ENCODE measurements at places on chromosomes 5 and 9. TPM values are rescaled to one million over a fixed set of nuclear protein-coding genes. Genes with fewer than 3 reads are reported as not detected.

PCDHA10 gene
- 0.83 TPM for total RNA-seq

DNA sequence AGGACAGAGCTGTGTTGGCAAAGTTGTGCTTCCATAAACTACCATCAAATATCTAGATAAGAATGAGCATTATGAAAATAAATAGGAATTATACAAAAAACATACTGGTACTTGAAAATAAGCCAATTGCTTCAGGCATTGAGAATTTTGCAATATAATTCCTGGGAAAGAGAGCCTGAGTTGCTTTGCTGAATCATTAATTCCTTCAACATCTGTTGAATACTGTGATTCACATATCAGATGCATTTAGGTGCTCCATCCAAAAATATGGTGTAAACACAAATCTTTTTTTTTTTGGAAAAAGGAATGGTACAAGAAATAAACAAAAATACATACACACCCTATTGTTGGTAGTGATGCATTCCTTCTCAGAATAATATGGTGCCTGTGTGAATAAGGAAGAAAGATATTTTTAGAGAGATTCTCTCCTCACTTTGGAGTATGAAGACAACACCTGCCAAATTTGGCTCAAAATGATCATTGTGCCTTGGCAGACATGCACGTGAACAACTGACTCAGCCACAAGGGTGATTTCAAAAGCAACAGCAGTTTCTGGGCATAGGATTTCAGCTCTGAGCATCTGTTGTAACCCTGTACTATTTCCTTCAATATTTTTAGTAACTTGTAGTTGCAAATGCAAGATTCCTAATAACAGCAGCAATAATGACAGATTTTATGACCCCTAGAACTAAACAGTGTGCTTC, 96.7 kb downstream of the CAVIN4 start:
- no peak for DNase-seq

DNA sequence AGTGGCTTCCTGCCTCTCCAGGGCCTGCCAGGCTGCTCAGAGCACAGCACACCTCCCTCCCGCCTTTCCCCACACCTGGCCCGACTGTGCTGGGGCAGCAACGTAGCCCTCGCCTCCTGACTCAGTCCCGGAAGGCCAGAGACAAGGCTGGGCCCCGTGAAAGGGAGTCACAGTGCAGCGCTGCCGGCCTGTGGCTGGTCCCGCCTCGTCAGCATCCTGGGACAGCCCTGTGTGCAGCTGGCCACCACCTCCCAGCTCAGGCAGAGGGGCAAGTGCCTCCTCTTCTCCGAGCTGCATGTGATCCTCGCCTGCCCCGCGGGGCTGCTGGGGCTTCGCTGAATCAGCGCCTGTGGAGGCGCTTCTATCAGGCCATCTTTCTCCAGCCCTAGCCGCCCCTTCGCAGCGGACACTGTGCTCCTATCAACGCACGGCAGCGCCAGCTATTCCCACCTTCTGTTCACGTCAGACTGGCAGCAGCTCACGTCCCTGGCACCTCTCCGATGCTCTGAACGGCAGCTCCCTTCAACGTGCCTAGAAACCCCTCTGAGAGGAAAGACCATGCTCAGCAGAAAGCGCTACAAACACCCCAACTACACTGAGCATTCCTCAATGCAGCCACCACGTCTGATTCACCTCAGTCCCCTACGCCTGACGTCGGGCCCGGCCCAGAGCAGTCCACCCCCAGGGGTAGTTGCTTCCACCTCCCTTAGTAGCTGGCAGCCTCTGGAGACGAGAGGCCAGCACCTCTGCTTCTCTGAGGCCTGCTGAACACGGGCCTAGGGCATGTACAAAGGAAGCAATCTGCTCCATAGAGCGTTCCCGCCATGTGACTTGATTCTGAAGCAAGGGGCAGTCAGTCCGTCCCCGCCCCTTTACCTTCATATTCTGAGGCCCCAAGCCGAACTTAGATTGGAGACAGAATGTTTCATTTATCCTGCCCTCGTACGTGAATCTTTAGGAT, 78.8 kb downstream of the GPR21 start:
- peak; percentile 78 for DNase-seq

DNA sequence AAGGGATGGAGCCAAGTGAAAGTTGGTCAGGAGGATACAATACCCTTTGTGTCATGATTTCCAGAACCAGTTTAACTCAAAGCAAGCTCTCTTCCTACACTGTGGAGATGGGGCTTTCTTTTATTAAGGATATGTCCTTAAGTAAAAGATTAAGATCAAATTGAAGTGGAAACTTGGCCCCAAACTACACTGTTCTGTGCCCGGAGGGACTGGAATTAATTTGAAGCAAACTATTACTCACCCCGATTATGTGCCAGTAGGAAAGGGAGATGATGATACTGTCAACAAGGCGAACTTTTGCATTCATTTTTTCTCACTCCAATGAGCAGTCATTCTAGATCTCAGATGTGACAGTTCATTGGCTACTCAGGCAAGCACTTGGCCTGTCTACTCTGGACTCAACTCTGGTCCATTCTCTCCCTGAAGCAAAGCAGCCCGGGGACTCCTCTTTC, 186.7 kb downstream of the NTRK2 start:
- no peak for DNase-seq

TOR2A gene
- total RNA-seq: 6.9 TPM

DNA sequence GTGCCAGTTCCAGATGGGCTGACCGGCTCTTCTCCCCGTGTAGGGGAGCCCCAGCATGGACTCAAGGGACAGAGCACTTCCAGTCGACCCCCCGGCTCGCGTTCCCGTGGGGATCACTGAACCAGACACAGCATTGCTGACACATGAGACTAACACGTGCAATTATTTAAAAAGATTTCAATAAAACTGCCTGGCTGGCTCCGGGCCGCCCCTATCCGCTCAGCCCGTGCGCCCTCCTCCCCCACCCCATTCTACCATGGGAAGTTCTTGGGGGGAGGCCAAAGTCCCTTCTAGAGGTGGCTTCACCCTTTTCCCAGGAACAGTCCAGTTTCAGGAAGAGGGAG, 4.7 kb downstream of the TESK1 start:
- DNase-seq: no peak

PCDHGA1 gene
- total RNA-seq: 1.2 TPM

DNA sequence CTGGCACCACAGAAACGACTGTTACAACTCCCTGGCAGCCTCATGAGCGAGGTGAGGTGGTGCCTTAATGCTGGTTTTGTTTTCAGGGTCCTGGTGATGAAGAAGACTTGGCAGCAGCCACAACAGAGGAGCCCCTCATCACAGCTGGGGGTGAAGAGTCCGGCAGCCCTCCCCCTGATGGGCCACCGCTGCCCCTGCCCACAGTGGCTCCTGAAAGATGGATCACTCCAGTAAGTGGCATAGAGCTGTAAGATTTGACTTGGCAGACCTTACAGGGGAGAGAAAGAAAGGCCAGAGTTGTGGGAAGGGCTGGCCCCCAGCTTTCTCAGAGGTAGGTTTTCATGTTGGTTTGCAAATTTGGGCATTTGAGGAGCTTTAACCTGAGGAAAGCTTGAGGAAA, 72.2 kb downstream of the COL15A1 start:
- DNase-seq: no peak

- no peak for DNase-seq
Observed at GRCh38 chr5:2633992-2634391, 117.5 kb downstream of the IRX2 start.

DNA sequence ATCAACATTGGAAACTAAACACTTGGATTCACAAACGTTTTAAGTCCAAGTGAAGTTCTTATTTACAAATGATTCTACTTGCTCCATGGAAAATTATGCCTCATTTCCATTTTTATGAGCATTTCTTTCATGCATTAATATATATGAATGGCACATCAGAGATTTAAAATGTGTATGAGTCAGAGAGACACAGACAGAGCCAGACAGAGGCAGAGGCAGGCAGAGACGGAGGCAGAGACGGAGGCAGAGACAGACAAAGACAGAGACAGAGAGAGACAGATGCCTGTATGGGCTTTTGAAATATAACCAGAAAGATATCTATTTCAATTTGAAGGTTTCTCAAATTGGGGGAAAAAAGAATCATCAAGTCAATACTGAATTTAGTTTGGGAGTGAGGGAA, 649.0 kb downstream of the PTPRD start:
- DNase-seq: no peak

HTR1A gene
- total RNA-seq: not detected

- no peak for DNase-seq
Observed at GRCh38 chr5:83645936-83646335, 74.7 kb downstream of the HAPLN1 start.

DNA sequence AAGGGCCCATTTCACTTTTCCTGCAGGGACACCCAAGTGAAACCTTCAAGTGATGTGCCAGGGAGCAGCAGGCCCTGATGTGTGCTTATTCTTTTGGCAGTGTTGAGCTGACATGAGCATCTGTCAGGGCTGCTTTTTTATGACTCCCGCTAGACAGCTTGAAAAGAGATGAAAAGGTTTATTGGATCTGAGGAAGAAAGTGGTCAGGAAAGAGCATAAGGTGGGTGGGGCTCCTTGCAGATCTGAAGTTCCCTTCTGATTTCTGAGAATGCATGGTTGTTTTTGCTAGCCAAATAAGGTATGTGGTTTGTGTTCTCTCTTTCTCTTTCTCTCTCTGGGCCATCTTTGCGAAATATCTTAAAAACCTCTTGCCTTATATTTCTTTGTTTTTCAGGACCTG, 316.1 kb downstream of the DMRT2 start:
- DNase-seq: no peak

GRCh38 chr9:135043345-135043744, 44.1 kb upstream of the OLFM1 start:
- DNase-seq: no peak

IL13 gene
- not detected for total RNA-seq

DNA sequence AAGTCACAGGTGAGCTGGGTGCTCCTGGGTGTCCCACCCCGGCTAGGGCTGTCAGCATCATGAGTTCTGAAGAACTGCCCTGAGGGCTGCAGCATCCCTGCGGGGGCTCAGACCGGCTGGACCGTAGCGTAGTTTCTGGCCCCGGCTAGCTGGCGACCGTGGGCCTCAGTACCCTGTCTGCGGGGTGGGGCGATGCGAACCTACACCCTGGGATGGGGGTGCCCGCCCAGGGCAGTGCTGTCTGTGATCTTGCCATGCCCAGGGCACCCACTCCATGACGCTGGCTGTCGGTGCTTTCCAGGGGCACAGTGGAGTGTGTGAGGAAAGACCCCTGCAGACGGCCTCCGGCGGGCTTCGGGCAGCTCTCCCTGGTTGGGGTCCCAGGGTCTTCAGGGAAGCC, 66.5 kb upstream of the IRX4 start:
- DNase-seq: no peak

ORM2 gene
- not detected for total RNA-seq

GPR151 gene
- not detected for total RNA-seq

ERMP1 gene
- total RNA-seq: 10.0 TPM

MOB3B gene
- 9.5 TPM for total RNA-seq

- no peak for DNase-seq
Observed at GRCh38 chr9:111038331-111039230, at the start of gene LPAR1. LPAR1 (minus strand) TSS chr9:111038470; CDS start chr9:110972117, 66,353 bp downstream.

DNA sequence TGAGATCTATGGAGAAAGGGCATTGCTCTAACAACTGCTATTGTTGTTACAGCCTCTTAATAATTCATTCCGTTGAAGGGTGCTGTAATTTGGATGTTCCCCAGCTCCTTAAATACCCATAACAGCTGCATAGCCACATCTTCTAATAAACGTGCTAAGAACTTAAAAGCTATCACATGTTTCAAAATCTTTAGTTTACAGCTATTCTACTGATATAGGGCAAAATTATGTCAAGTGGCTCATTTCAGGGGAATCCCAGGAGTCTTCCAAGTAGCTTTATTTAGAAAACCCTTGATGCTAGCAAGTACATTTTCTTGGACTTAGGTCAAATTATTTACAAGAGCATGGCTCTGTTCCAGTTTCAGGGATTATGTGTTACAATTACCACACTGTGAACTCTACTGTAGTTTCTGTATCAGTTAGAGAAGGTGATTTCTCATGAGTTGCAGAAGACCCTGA, 990.4 kb upstream of the ACO1 start:
- no peak for DNase-seq

- DNase-seq: peak; percentile 8
Observed at GRCh38 chr5:31131381-31131891, 62.0 kb upstream of the CDH6 start.

- peak; percentile 88 for DNase-seq
Observed at GRCh38 chr5:139951296-139951924, 91.7 kb downstream of the NRG2 start.

ANKRA2 gene
- total RNA-seq: 18.7 TPM

Measured in esophagus muscularis mucosa (tissue), 4 donors.